ENCODE measurements at places on chromosomes 1 and 21.

- no peak for DNase-seq
Observed at GRCh38 chr1:84877592-84877991, 15.4 kb downstream of the LPAR3 start.

GRCh38 chr1:50830621-50831020 lies 129.4 kb downstream of the FAF1 start:
- DNase-seq, result no peak

- DNase-seq, result no peak
Observed at GRCh38 chr1:29984862-29985605, 738.4 kb downstream of the MATN1 start.

- peak; percentile 68 for DNase-seq
Observed at GRCh38 chr1:43389326-43390313, at the start of the genes MED8 and SZT2. TSS of gene MED8 (minus strand) at chr1:43389800. CDS start at chr1:43389764, 36 bp downstream. TSS of gene SZT2 (plus strand) at chr1:43389899. CDS start at chr1:43389969, 70 bp downstream.

- no peak for DNase-seq
Observed at GRCh38 chr1:171877701-171878100, 36.4 kb downstream of the DNM3 start.

- DNase-seq, result no peak
Observed at GRCh38 chr1:248196965-248197364, at the start of gene OR2M3. TSS of gene OR2M3 (plus strand) at chr1:248197265. CDS start at chr1:248203068, 5,803 bp downstream.

Measured in esophagus squamous epithelium (tissue), 5 donors.